ENCODE measurements at places on chromosomes 2 and 18.

GRCh38 chr2:15152382-15152781, 408.8 kb downstream of the NBAS start:
- peaks cover 4% of the 10 kb centered on the region for H3K27me3 ChIP-seq
- DNase-seq: no peak
- H3K27ac ChIP-seq: no peak overlapping the region
- H3K36me3 ChIP-seq: no peaks in the 10 kb centered on the region
- peaks cover 14% of the 10 kb centered on the region for H3K4me1 ChIP-seq

DNA sequence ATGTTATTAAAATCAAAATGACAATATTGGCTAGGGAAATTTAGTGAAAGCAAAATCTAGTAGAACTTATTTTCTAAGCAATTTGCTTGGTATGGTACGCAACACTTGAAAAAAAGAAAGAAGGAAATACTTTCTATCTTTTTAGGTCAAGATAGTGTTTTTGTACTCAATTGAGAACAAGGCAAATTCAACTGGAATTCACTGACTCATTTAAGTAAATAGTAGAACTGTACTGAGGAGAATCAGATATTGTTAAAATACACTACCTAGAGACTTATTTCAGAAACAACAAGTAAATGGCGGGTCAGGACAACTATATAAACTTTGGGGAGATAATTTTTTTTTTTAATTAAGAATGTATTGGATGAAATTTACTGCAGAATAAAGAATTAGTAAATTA, 18.9 kb downstream of the ZRANB3 start:
- no peak for DNase-seq
- H3K36me3 ChIP-seq: peaks cover 2% of the 10 kb centered on the region
- peaks cover 4% of the 10 kb centered on the region for H3K27me3 ChIP-seq
- H3K4me3 ChIP-seq: no peak overlapping the region
- H3K27ac ChIP-seq: no peak overlapping the region

DNA sequence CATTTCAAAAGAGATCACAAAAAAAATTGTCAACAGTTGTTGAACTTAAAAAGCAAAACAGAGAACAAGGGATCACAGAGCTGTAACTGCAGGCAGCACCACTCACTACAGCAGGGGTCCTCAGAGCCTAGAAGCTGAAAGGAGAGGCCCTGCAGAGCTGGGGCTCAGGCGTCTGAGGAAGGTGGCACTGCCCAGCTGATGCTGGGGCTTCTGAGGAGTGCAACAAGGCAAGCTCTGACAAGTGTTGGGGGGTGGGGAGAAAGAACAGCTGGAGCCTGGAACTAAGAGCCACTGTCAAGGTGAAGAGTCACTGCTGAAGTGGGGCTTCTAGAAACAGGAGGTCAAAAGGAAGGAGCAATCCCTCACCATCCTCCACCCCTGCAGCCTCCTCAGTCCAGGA, 46.2 kb downstream of the FTCDNL1 start:
- no peak for DNase-seq
- H3K27ac ChIP-seq: no peak overlapping the region
- no peaks in the 10 kb centered on the region for H3K4me1 ChIP-seq

DNA sequence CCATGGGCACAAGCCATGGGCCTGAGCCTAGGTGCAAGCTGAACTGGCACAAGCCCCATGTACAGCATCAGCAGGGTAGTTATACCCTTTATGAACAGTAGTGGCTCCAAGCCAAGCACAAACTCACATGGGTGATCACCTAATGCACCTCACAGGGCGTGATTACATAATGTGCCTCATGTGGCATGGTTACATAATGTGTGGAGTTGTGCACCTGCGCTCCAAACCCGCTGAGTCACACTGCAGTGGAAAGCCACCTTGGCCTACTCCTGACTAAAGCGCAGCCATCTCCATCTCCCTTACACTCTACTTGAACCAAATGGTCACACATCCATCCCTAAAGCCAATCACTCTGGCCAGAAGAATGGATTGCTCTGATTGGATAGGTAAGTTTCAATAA, 279.7 kb downstream of the MBD2 start:
- no peaks in the 10 kb centered on the region for H3K27me3 ChIP-seq
- no peak overlapping the region for H3K27ac ChIP-seq
- H3K4me3 ChIP-seq: no peak overlapping the region
- H3K4me1 ChIP-seq: no peaks in the 10 kb centered on the region
- no peaks in the 10 kb centered on the region for H3K36me3 ChIP-seq

DNA sequence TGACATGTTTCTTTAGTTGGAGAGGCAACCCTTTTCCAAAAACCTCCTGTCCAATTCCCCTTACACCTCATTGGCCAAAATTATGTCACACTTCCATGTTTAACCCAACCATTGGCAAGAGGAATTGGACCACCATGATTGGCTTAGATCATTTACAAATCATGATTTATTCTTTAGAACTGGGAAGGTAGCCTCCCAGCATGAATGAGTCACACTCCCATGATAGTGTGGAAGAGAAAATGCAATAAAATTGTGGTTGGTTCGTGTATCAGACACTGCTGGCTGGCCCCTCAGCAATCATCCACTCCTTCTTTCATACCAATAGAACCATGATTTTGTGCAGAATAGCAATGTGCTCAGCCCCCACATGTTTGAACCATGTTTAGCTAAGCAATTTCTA, 156.6 kb upstream of the ACVR2A start:
- no peaks in the 10 kb centered on the region for H3K4me1 ChIP-seq
- peaks cover 5% of the 10 kb centered on the region for H3K27me3 ChIP-seq
- no peak overlapping the region for H3K27ac ChIP-seq
- no peak for DNase-seq
- H3K36me3 ChIP-seq: no peaks in the 10 kb centered on the region

- no peak overlapping the region for H3K4me3 ChIP-seq
- no peak for DNase-seq
- H3K27ac ChIP-seq: peak overlapping the region; percentile 20
- H3K27me3 ChIP-seq: no peaks in the 10 kb centered on the region
- peaks cover 55% of the 10 kb centered on the region for H3K36me3 ChIP-seq
- peaks cover 3% of the 10 kb centered on the region for H3K4me1 ChIP-seq
Measured at GRCh38 chr2:42327125-42327524, 33.9 kb downstream of the COX7A2L start.

- H3K4me1 ChIP-seq: peaks cover 9% of the 10 kb centered on the region
- DNase-seq: no peak
- no peaks in the 10 kb centered on the region for H3K36me3 ChIP-seq
- H3K4me3 ChIP-seq: no peak overlapping the region
Measured at GRCh38 chr18:62878305-62878704, 163.0 kb downstream of the PHLPP1 start.

GRCh38 chr2:235394278-235394828, 99.5 kb upstream of the AGAP1 start:
- no peak overlapping the region for H3K4me3 ChIP-seq
- DNase-seq: no peak
- no peaks in the 10 kb centered on the region for H3K36me3 ChIP-seq

- H3K4me3 ChIP-seq: no peak overlapping the region
- no peaks in the 10 kb centered on the region for H3K27me3 ChIP-seq
- peaks cover 23% of the 10 kb centered on the region for H3K36me3 ChIP-seq
Measured at GRCh38 chr2:62711832-62712494, 6.5 kb downstream of the EHBP1 start.

DNA sequence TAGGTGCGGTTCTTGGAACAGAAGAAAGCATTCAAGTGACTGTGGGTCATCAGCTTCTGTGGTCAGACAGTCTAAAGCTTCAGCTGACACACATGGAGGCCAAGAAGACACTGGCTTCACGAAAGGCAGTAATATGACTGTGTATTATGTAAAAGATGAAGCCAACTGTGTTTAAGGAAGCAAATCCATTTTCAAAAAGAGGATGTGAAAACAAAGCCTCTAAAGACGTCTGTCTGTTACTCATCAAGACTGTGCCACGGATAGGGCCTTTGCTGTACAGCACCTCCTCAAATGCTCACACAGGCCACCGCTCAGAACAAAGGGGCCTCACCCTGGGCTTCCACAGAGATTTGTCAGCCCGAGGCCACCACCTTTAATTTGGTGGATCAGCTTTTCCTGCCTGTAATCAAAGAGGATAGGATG, 21.1 kb upstream of the TMEM163 start:
- H3K27me3 ChIP-seq: peaks cover 22% of the 10 kb centered on the region
- no peak overlapping the region for H3K4me3 ChIP-seq
- no peak for DNase-seq
- H3K27ac ChIP-seq: no peak overlapping the region

GRCh38 chr2:158061763-158062162, 39.9 kb upstream of the UPP2 start:
- H3K27ac ChIP-seq: no peak overlapping the region
- H3K4me1 ChIP-seq: no peaks in the 10 kb centered on the region
- H3K27me3 ChIP-seq: no peaks in the 10 kb centered on the region
- no peak for DNase-seq
- no peaks in the 10 kb centered on the region for H3K36me3 ChIP-seq

GRCh38 chr2:96604104-96604503, 34.0 kb downstream of the KANSL3 start:
- DNase-seq: no peak
- H3K4me1 ChIP-seq: peaks cover 10% of the 10 kb centered on the region
- no peak overlapping the region for H3K27ac ChIP-seq
- no peak overlapping the region for H3K4me3 ChIP-seq
- no peaks in the 10 kb centered on the region for H3K27me3 ChIP-seq

DNA sequence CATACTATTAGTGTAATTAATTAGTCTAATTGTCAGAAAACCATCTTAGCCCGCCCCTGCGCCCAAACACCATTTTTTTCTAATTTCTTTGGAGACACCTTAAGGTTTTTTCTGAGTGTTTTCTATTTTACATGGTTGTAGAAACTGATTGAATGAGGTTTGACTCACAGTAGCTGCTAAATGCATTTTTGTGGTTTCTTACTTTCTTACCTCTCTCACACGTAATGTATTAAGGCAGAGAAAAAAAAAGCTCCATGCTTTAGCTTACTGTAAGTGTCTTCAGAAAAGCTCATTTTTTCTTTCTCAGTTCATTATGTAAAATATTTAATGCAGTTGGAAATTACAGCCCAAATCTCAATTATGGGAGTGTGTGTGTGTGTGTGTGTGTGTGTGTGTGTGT, 548.5 kb upstream of the LRRTM4 start:
- no peaks in the 10 kb centered on the region for H3K27me3 ChIP-seq
- H3K4me1 ChIP-seq: no peaks in the 10 kb centered on the region
- no peak overlapping the region for H3K27ac ChIP-seq
- H3K36me3 ChIP-seq: no peaks in the 10 kb centered on the region
- DNase-seq: no peak

- DNase-seq: no peak
- H3K4me1 ChIP-seq: no peaks in the 10 kb centered on the region
- H3K27ac ChIP-seq: no peak overlapping the region
Measured at GRCh38 chr2:159351977-159352376, 65.5 kb upstream of the WDSUB1 start.

- no peak for DNase-seq
- H3K36me3 ChIP-seq: no peaks in the 10 kb centered on the region
- H3K27me3 ChIP-seq: no peaks in the 10 kb centered on the region
- H3K4me1 ChIP-seq: no peaks in the 10 kb centered on the region
- no peak overlapping the region for H3K4me3 ChIP-seq
- no peak overlapping the region for H3K27ac ChIP-seq
Measured at GRCh38 chr18:41870191-41870590, 84.8 kb upstream of the PIK3C3 start.

- no peak for DNase-seq
- H3K4me3 ChIP-seq: no peak overlapping the region
- H3K36me3 ChIP-seq: no peaks in the 10 kb centered on the region
- H3K27me3 ChIP-seq: no peaks in the 10 kb centered on the region
Measured at GRCh38 chr2:40690525-40690924, 238.6 kb upstream of the SLC8A1 start.

DNA sequence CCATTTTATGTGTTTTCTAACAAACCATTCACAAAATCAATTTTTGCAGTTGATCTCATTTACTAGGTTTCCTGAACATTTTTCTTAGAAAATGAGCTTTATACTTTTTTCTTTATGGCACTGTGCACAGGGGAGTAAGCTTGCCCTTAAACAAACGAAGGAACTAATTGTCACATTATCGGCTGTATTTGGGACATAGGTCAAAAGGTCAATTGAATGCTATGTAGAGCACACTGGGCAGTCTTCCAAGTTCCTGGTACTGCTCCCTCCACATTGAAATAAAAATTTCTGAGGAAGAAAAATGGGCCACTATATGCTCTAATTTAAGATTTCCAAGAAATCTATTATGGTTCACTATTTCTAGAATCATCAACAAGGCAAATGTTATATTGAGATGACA, 93.6 kb upstream of the TMEFF2 start:
- H3K27ac ChIP-seq: no peak overlapping the region
- no peak overlapping the region for H3K4me3 ChIP-seq
- DNase-seq: no peak
- H3K27me3 ChIP-seq: no peaks in the 10 kb centered on the region
- no peaks in the 10 kb centered on the region for H3K36me3 ChIP-seq
- H3K4me1 ChIP-seq: no peaks in the 10 kb centered on the region
